Bronchus fibroblast of lung (primary cell): ENCODE measurements at places on chromosomes 1 and 21. TPM values are rescaled to one million over a fixed set of nuclear protein-coding genes. Genes with fewer than 3 reads are reported as not detected.

GJA8 gene
- not detected in 2 replicates for total RNA-seq

SLFNL1 gene
- under 0.01 TPM in 2 replicates for total RNA-seq

NEK2 gene
- total RNA-seq = 34.2 and 39.2 TPM in 2 replicates

CGN gene
- total RNA-seq = under 0.01 and 0.15 TPM in 2 replicates

CLDN17 gene
- not detected in 2 replicates for total RNA-seq

MIA3 gene
- 19.2 and 22.4 TPM in 2 replicates for total RNA-seq

ADORA1 gene
- total RNA-seq = under 0.01 and 0.45 TPM in 2 replicates

TRIM63 gene
- total RNA-seq = not detected in 2 replicates

CHD5 gene
- total RNA-seq = 0.50 TPM in 1 of 2 replicates, not detected in the other

S100A14 gene
- total RNA-seq = 0.34 TPM in 1 of 2 replicates, not detected in the other

MSH4 gene
- not detected in 2 replicates for total RNA-seq

FAM151A gene
- not detected in 2 replicates for total RNA-seq

CFHR1 gene
- total RNA-seq = 0.17 TPM in 1 of 2 replicates, not detected in the other

SPRR2B gene
- total RNA-seq = not detected in 2 replicates

VCAM1 gene
- total RNA-seq = 4.5 and 5.7 TPM in 2 replicates

RAP1GAP gene
- total RNA-seq = not detected in 2 replicates

NEXN gene
- 6.4 and 9.2 TPM in 2 replicates for total RNA-seq

CRYAA gene
- not detected in 2 replicates for total RNA-seq

LCE1F gene
- total RNA-seq = not detected in 2 replicates

KCNC4 gene
- 0.15 and 0.34 TPM in 2 replicates for total RNA-seq

TMEM54 gene
- total RNA-seq = 52.2 and 57.3 TPM in 2 replicates

ALX3 gene
- total RNA-seq = not detected in 2 replicates

TRIM62 gene
- 4.0 and 4.2 TPM in 2 replicates for total RNA-seq

BATF3 gene
- 1.8 and 2.5 TPM in 2 replicates for total RNA-seq

NHLH1 gene
- under 0.01 TPM in 1 of 2 replicates, not detected in the other for total RNA-seq

HSPA6 gene
- under 0.01 TPM in 1 of 2 replicates, not detected in the other for total RNA-seq

RAB7B gene
- total RNA-seq = 3.2 and 3.4 TPM in 2 replicates

SH3D21 gene
- 1.3 and 1.8 TPM in 2 replicates for total RNA-seq

CSMD2 gene
- total RNA-seq = under 0.01 TPM in 2 replicates

RBP7 gene
- total RNA-seq = not detected in 2 replicates

TNNT2 gene
- total RNA-seq = not detected in 2 replicates

MMEL1 gene
- not detected in 2 replicates for total RNA-seq

RNF186 gene
- total RNA-seq = not detected in 2 replicates

ACOT11 gene
- total RNA-seq = 0.34 and 0.59 TPM in 2 replicates

COL16A1 gene
- total RNA-seq = 31.4 and 39.8 TPM in 2 replicates

CD1D gene
- total RNA-seq = 0.67 and 0.89 TPM in 2 replicates

HES3 gene
- total RNA-seq = not detected in 2 replicates

IFI44L gene
- 1.2 and 1.8 TPM in 2 replicates for total RNA-seq

UBXN10 gene
- total RNA-seq = under 0.01 TPM in 2 replicates

ANKRD34A gene
- total RNA-seq = 0.59 and 1.3 TPM in 2 replicates

CD5L gene
- total RNA-seq = not detected in 2 replicates

FAM163A gene
- total RNA-seq = not detected in 2 replicates

CD1E gene
- total RNA-seq = not detected in 2 replicates

SH3BGR gene
- 1.3 and 2.5 TPM in 2 replicates for total RNA-seq
